Left colon (tissue), 2 donors: ENCODE measurements at places on chromosomes 2 and 18. TPM values are rescaled to one million over a fixed set of nuclear protein-coding genes. Genes with fewer than 3 reads are reported as not detected.
A peak's percentile ranks its signal among the peaks of the same experiment; 100 is the strongest.

GRCh38 chr2:69997015-69997830 is 35.8 kb upstream of the ASPRV1 start:
- DNase-seq = peak; percentile 44

GRCh38 chr2:164920430-164920829 is 34.9 kb downstream of the SLC38A11 start:
- no peak for DNase-seq

DNA sequence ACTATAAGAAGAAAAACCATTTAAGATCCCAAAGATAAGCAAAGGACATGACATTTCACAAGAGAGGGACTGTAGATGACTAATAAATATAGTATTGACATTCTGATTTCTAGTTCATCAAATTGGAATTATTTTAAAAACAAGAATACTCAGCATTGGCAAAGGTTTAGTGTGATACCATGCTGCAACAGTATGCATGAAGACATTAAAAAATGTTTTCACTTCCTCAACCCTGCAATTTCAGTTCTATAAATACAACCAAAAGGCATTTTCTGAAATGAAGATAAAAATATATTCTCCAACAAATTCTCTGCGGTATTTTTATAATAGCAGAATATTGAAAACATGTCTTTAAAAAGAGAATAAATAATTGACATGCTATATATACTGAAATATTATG is 2.1 kb downstream of the C2orf81 start:
- no peak for DNase-seq

DNA sequence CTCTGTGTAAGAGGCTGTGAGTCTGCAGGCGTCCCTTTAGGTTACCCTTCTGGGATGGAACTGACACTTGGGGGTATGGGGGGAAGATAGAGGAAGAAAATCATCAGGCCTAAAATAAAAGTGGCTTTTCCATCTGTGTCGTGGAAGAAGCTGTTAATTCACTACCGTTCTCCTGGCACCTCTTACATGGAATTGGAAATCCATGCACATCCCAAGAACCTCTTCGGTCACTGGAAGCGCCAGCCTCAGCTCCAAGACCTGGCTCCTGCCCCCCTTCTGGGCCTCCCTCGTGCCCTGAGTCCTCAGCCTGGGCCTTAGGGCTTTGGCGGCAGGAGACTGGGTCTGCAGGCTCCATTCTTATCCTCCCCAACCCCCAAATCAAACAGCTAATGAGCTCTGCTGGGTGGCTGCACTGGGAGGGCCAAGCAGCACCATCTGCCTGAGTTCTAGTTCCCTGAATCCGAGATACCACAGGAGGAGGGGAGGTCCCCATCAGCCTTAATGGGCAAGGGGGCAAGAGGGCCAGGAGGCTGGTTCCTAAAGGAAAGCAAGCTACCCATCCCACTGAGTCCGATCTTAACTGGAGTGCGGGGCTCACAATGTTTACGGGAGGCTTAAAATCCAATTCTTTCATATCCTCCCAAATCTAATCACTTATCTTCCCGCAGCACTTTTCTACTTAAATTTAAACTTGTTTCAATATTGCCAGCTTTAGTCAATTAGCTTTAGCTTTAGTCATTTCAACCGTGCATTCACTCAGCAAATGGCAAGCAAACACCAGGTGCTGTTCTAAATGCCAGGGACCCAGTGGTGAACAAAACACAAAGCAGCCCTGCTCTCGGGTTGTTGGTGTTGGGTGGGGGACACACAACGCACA is 52.8 kb downstream of the FAM178B start:
- DNase-seq = no peak

GRCh38 chr2:227817850-227818674 is 4.4 kb downstream of the CCL20 start:
- peak; percentile 72 for DNase-seq

GRCh38 chr2:84807063-84807485 is 73.8 kb downstream of the TRABD2A start:
- no peak for DNase-seq

DNA sequence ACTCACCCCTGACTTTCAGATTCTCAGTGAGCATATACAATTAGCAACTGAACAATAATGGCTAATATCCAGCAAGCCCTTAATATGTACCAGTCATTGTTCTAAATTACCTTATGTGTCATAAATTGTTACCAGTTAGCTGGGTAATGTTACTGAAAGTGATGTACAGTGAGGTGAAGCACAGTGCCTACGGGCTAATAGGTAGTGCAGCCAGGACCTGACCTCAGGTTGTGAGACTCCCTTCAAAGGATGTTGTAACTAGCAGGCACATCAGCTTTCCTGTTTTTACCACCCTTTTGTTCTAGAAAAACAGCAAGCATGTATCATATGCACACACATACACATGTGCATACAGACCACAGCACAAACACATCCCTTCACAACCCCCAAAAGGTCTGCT is 258.3 kb downstream of the PHLPP1 start:
- DNase-seq = no peak

GRCh38 chr2:228426502-228427216 is 245.2 kb upstream of the SPHKAP start:
- DNase-seq = no peak

GRCh38 chr2:46770622-46771021 is 145.0 kb downstream of the MCFD2 start:
- DNase-seq = no peak

ABCG5 gene
- 0.14 TPM for total RNA-seq

ERFE gene
- total RNA-seq = not detected
